ENCODE measurements at places on chromosomes 3 and 15.

DNA sequence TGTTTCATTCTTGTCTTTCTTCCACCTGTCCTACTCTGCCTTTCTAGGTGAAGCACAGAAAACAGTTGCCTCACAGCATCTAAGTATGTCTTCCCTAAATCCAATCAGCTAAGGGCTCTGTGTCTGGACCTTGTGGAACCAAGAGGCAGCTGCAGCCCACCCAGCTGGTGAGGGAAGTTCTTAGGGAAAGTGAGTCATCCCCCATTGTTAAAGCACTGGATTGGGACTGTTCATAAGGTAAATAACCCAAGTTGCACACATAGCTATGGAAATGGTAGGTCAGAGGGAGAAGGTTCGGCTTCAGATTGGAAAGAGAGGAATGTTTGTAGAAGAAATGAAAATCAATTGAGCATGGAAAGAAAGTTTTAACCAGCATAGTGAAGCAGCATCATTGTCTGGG is 18.0 kb upstream of the ARNT2 start:
- DNase-seq, result no peak

DNA sequence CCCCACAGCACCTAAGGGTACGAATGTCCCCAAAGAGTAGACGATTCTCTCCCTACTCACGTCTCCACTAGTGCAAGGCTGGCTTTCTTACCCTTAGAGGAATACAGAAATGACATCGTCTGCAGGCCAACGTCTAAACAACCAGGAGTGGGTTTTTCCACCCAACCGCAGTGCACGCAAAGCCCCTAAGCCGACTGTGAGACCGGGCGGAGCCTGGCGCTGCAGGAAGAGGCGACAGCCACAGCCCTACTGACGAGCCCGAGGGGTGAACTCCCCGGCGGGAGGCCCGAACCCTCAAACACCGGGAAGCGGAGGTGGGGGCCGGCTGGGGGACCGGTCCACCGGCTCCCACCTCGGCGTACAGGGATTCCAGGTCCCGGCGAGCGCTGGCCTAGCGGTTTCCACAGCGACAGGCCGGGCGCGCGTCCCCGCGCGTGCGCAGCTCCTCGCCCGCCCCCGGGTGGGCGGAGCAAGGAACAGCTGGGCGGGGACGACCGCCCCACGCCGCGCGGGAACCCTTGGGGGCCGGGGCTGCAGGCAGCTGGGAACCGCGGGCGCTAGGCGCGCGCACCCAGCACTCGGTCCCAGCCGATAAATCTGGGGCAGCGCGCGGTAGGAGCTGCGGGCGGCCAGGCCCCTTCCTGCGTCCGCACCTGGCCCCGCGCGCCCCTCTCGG is at the start of the genes CEP19 and PIGX:
CEP19 (minus strand) TSS at position 413 of the 676 bp plus-strand sequence. CDS start 3,593 bp downstream, outside the sequence.
PIGX (plus strand) TSS at position 540 of the 676 bp plus-strand sequence.
- peak; percentile 65 for DNase-seq

DNA sequence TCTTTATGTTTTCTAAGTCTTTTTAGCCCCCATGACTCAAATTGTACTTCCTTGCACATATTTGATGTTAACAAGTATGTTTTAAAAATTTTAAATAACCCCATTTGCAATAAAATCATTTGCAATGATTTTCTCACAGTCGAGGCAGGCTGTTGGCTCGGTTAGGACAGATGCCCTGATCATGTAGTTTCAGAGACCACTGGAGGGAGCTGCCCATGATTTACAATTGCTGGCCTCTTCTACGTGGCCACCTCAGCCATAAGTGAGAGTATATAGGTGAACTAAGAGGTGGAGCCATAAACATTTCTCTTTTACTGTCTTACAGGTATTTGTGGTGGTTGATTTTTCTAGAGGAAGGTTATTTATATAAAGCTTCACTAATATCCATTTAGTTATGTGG is 1.7 kb downstream of the DTWD1 start:
- no peak for DNase-seq

DNA sequence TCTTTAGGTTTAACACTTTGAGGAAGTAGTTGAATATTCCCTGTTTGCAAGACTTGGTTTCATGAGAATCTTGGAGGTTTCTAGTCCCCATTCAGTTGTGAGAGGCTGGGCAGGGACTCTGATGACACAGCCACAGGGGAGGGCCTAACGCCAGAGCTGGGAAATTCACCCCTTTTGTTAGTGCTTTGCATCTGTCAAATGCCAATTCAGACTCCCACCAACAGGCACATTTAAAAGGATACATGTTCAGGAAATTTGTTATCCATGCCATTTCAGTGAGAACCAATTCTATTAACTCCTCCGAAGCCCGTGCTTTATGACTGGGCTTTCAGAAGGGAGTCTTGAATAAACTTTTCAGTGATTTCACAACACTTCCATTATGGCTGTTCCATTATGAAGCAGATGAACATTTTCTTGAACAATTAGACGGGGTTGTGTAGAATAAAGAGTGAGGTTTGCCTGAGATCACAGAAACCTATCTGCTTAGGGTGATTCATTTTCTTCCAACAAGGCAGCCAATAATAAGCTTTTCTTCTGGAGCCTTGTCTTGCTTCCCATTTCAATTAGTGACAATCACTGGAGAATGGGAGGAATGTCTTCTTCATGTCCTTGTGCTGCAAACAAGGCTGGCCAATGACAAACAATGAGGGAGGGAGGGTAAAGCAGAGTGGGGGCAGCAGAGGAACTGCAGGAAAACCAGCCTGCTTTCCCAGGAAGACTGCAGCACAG is 90.6 kb downstream of the SOX14 start:
- DNase-seq, result no peak

- no peak for DNase-seq
Measured at GRCh38 chr3:57820479-57820878, 64.4 kb downstream of the SLMAP start.

- no peak for DNase-seq
Measured at GRCh38 chr3:177827511-177828207, 630.4 kb upstream of the TBL1XR1 start.

- no peak for DNase-seq
Measured at GRCh38 chr15:59553879-59554735, 57.5 kb upstream of the GCNT3 start.

DNA sequence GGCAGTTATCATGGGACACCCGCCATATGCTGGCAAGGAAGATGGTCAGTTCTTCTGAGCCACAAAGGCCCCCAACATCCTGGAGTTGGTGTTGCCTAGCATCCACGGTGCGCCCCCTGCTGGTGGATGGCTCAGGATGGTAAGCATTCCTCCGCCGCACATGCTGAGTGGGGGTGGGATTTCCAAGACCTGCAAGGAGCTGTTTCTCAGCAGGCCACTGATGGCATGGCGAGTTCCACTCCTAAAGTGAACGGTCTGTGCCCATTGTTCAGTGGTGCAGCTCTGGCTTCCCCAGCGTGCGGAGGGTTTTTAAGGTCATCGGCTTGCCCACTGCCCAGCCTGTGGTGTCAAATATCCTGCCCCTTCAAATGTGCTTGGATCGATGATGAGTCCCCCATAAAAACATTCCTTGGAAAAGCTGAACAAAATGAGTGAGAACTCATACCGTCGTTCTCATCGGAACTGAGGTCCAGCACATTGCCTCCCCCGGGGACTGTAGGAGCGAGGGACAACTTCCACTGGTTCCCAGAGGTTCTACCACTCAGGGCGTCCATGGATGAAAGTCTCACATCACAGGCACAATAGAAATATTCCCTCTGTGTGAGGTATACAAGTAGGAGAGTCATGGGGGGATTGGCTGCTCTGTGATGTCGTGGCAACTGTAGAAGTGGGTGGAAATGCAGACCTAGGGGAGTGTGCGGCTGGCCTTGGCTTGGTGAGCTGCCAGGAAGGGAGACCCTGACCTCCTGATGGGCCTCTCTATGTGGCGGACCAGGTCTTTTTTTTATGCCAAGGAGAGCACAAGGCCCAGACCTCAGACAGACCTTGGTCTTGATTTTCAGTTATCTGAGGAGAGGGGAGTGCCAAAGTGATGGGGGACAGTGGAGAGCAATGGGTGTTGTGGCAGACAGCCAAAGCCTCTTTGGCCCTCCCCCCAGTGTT is 102.0 kb downstream of the SNRPN start:
- no peak for DNase-seq

DNA sequence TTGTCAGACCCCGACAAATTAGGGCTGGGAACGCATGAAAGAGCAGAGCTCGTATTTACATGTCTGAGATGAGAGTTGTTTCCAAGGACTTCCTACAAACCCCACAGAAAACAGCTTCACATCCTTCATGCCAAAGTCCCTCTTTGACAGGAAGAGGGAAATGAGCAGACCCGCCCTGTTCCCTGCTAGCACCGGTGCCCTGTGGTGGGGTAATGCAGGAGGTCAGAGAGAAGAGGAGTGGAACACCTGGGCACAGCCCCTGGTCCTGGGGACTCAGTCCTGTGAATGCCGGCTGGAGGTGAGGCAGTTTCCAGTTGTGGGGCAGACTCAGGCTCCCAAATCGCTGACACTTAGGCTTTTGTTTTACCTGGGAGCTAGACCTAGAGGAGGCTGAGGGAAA is 4.0 kb downstream of the PLA2G4D start:
- DNase-seq, result no peak

DNA sequence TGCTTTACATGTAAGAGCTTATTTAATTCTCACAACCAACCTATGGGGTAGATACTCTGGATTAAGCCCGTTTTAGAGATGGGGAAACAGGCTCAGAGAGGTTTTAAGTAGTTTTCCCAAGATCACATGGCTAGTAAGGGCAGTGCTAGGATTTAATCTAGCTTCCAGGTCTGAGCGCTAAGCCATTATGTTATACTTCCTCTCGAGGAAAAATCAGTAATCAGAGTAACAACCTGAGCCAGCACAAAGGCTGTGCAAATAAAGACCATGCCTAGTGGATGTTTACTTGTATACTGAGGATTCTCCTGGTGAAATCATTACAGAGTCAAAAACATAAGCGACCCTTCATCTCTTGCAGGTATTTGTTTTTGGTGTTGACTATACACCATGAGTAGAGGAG is 9.0 kb downstream of the FSTL1 start:
- DNase-seq, result no peak

DNA sequence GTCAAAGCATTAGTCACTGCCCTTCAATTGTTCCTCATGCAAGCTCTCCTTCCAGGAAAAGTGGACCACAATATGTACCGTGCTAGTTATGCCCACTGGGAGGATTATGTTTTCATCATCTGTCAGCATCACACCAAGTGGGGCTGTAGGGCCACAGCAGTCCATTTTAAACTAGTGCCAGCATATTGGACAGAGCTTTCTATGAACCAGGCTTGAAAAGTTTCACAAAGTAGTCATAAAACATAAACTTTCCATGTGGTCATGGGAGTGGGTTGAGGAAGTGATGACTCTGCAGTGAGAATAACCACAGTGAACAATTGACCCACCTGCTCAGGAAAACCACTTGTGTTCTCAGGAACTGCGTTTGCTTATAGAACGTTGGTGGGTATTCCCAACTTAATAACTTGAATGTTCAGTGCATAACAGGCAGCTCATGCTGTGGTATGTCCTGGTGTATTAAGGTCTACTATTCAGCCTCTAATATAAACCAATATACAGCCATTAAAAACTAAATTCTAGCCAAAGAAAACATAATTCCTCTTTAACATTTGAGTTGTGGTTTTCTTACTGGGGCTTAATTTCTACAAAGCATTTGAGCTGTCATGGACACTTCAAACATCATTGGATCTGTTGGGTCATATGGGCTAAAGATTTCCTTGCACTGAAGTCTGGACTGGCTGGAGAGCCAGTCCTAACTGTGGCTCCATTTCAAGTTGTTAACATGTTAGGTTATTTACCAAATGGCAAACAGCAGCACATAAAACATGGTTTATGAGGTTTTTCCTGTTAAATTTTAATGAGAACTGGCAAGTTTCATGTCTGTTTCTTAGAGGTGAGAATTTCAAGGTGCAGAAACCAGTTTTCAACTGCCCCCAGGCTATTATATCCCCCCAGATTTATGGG is 274.1 kb downstream of the OTOL1 start:
- DNase-seq, result no peak

DNA sequence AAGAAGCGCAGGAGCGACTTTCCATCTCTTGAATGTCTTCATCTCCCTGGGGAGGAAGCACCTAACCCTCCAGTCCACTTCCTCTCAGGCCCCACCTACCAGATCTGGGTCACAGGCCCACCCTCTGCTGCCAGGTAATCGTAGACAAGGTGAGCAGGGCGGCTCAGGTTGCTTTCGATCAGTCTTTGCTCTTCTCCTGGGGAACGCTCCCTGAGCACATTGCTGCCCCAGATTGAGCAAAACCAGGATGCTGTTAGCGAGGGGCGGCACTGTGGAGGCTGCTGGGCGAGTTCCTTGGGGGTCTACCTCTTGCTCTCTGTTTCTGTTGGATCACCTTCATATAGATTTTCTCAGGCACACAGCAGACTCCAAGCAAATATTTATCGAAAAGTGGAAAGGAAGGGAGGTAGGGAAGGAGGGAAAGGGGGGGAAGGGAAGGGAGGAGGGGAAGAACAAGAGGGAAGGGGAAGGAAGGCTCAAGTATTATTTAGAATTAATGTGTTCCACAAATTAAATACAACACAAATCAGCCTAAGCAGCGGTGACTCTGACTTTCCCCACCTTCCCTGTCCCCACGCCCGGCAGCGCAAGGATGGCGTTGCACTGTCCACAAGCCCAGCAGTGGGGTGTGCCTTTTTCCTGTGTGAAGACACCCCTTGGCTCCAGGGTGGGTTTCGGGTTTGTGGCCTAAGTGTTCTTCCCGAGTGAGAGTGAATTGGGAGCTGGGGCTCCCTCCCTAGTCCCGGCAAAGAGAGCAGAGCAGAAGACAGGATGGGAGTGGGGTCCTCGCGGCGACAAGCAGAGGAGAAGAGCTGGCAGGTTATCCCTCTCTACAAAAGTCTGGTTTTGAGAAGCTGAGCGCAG is 6.1 kb upstream of the PCSK6 start:
- DNase-seq, result no peak

DNA sequence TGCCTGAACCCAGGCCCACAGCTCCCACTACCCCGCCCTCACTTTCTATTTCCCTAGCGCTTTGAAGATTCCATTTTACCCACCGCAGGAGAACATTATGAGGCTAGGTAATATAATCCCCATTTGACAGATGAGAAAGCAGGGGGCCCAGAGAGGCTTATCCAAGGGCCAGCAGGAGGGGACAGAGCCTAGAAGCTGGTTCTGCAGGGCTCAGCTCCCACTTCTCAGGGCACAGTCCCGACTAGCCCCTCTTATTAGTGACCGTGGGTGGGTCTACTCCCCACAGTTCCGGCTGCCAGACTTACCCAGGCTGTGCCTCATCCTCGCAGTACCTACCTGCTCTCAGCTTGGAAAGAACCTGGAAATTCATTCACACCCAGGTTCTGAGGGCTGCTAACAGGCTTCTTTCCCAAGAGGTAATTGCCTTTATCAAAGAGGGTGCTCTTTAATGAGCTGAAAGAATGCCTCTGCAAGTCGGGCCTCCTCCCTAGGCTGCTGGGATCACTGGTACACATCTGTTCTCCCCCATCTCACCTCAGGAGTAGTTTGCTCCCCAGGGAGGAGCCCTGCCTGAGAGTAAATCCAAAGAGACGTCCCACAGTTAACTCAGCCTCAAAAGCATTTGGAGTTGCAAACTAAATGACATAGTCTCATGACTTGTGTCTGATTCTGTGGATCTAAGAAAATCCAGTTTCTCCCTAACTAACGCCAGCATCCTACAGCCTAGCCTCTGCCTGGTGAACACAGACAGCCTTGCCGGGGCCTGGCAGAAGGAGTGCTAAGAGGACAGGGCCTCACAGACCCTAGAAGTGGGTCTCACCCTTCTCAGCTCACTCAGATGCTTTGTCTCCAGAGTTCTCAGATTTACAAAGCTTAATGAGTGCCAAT is 125.0 kb downstream of the CHSY1 start:
- no peak for DNase-seq

- peak; percentile 22 for DNase-seq
Measured at GRCh38 chr15:45372041-45372995, 6.0 kb downstream of the GATM start.
